NCI-H1930 (cell line): ENCODE measurements at places on chromosomes 1 and 21.
A peak's percentile ranks its signal among the peaks of the same experiment; 100 is the strongest.

DNA sequence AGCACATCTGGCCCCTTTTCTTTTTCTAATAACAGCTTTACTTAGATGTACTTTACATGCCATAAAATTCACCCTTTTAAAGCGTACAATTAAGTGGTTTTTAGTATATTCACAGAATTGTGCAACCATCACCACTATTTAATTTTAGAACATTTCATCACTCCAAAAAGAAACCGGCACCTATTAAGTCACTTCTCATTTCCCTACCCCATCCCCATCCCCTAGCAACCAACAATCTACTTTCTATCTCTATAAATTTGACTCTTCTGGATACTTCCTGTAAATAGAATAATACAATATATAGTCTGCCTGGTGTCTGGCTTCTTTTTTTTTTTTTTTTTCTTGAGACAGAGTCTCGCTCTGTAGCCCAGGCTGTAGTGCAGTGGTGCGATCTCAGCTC lies 59.5 kb upstream of the ENAH start:
- DNase-seq: no peak

- DNase-seq: peak; percentile 14
Observed at GRCh38 chr1:98429965-98430443, 231.5 kb upstream of the SNX7 start.

DNA sequence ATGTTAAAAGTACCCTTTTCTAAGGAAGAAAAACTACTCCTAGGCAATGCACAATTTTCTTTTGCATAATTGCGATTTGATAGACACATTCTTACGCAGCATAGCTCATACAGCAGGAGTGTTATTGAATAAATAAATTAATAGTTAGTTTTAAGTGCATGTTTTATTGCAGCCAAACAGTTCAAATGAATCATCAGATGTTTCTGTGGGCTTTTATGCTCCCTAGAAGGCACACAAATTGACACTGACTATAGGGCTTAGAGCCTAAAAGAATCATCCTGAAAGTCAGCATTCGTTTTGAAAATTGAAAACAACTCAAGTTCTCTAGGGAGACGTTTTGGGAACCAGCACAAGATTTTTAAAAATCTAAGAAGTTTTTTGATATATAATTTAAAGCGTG lies 411.9 kb downstream of the HLX start:
- DNase-seq: no peak

GRCh38 chr1:230010603-230011332 lies 56.3 kb upstream of the GALNT2 start:
- no peak for DNase-seq

GRCh38 chr1:30132602-30133286 lies 590.6 kb downstream of the MATN1 start:
- no peak for DNase-seq
